ENCODE measurements at places on chromosomes 3 and 15.

GRCh38 chr15:33670567-33670966 is 297.7 kb upstream of the CHRM5 start:
- DNase-seq, result no peak

DNA sequence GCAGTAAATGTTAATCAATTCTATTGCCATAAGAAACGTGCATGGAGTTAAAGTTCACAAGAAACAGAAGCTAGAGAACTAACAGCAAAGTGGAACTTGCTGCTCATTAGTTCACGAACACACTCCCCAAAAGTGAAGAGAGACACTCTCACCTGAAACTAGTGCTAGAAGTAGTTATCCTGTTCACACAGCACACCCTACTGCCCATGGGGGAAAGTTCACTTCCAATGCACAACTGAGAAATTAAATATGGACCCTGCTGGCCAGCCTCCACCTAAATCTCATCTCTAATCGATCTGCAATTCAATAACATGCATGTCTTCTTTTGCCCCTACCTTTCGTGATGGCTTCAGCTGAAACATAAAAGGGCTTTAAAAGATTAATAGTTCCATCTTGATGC is 39.4 kb upstream of the FRMD4B start:
- peak; percentile 14 for DNase-seq

DNA sequence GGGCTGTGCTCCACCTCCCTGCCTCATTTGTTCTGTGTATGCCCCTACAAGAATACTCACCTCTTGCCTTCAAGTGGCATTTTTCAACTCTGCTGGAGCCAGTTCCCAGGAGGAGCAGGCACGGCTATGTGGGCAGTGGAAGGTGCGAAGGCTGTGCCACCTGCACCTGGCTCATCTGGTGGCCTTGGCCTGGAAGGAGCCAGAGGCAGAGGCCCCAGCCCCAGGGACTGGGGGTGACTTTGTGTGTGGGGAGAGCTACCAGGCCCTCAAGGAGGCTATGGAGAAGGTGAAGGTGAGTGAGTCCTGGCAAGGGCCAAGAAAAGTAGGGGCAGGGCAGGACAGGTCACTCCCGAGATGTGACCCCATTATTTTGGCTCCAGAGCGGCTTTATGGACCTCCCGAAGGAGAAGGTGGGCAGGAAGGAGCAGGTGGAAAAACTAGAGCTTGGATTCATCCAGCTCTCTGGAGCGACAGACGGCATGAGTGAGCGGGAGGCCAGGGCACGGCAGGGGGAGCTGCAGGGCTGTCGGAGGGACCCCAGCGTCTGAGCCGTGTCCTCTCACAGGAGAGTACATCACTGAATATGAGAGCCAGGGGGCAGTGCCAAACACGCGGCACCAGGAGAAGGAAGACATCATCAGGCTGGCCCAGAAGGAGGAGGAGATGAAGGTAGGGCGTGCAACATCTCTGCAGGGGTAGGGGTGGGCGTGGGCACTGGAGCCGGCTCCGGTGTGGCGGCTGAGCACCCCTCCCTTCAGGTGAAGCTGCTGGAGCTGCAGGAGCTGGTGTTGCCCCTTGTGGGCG is 57.3 kb upstream of the UBE2Q2 start:
- DNase-seq, result peak; percentile 31

DNA sequence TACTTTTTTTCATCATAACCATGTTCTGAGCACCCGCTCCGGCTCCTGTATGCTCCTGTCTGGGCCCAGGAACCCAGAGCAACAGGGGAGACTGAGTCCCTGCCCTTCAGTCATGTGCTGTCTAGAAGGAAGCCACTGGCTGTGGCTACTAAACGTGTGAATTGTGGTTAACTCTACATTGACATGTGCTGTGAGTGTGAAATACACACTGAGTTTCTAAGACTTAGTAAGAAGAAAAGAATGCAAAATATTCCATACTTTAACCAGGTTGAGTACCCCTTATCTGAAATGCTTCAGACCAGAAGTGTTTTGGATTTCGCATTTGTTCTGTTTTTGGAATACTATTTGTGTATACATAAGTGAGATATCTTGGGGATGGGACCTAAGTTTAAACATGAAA is 42.8 kb upstream of the CGNL1 start:
- no peak for DNase-seq

DNA sequence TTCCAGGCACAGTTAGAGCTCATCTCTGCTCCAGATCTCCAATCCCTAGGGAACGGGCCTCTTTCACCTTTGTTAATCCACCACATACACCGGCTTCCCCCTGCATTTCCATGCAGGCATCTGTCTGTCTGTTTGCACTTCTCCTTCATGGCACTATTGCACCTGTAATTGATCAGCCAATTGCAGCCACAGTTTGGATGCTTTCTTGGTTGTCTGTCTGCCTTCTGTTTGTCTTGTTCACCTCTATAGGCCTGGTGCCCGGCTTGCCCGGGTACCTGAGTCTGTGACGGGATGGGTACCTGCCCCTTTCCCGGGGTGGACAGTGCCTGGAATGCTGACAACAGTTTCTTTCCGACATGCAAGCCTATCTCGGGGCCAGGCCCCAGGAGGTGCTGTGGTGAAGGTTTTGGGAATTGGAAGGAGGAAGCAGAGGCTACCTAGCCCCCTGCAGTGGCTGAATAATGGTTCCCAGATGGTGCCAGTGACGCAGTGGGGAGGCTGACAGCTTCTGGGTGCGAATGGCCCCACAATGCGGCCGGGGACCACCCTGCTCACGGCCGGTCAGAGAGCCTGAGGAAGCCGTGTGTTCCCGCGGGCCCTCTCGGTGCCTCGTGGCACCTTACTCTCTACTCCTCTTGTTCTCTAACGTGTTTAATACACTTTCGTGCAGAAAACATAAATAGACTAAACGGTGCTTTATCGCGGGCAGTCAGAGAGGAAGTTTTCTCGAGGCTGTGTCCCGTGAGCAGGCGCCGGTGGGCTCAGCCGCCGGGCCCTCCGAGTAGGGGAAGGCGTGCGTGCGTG is 31.3 kb upstream of the RAB6B start:
- no peak for DNase-seq
